ENCODE measurements at places on chromosomes 5 and 9.

GRCh38 chr9:107737987-107738743 is 248.6 kb upstream of the KLF4 start:
- no peak overlapping the region for H3K4me3 ChIP-seq
- H3K27ac ChIP-seq = peak overlapping the region; percentile 55

DNA sequence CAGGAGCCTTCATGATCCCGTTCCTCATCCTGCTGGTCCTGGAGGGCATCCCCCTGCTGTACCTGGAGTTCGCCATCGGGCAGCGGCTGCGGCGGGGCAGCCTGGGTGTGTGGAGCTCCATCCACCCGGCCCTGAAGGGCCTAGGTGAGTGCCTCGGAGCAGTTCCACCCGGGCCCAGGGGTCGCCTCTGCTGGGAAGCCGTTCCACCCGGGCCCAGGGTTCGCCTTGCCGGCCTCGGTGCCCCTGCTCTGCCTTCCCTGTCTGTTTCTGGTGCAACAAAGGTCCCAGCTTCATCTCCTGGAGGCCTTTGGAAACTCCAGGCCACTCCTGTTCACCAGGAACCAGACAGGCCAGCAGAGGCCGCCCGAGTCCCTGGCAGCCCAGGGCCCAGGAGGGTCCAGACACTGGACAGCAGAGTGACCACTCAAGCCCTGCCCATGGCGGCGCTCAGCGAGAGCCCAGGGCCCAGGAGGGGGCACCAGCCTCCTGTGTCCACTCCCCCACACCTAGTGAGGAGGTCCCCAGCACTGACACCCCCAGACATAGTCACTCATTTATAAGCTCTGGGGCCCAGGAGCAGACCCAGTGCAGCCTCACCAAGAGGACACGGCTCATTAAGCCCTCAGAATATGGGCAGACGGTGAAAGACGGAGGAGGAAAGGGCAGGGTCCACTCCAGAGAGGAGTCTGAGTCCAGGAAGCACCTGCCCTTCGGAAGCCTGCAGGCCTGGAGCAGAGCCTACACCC is 7.5 kb downstream of the SLC6A19 start:
- DNase-seq = peak; percentile 75
- no peak overlapping the region for H3K4me3 ChIP-seq
- peaks cover 3% of the 10 kb centered on the region for H3K36me3 ChIP-seq

GRCh38 chr9:137028263-137029057 is 423 bp upstream of the ABCA2 start:
- no peaks in the 10 kb centered on the region for H3K36me3 ChIP-seq
- H3K4me3 ChIP-seq = peak overlapping the region; percentile 20
- peak; percentile 88 for DNase-seq
- H3K27me3 ChIP-seq = no peaks in the 10 kb centered on the region

DNA sequence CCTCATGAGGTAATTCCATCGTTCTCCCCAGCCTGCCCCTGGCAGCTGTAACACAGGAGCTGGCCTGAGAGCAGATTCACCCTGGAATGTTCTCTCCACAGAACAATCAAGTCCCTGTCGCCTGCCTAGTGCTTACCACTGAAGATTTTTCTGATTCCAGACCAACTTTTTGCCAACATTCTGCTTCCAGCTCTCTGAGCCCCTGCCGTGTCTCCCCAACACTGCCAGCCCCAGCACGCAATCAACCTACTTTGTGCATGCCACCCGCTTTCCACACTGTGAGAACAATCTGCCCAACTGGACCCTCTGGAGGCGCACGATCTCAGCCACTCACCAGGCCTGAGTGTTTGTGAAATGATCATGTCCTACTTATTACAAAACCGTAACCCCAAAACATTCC is 62.6 kb downstream of the PSMB7 start:
- H3K27me3 ChIP-seq = no peaks in the 10 kb centered on the region
- peaks cover 38% of the 10 kb centered on the region for H3K36me3 ChIP-seq
- H3K4me3 ChIP-seq = no peak overlapping the region
- DNase-seq = no peak

DNA sequence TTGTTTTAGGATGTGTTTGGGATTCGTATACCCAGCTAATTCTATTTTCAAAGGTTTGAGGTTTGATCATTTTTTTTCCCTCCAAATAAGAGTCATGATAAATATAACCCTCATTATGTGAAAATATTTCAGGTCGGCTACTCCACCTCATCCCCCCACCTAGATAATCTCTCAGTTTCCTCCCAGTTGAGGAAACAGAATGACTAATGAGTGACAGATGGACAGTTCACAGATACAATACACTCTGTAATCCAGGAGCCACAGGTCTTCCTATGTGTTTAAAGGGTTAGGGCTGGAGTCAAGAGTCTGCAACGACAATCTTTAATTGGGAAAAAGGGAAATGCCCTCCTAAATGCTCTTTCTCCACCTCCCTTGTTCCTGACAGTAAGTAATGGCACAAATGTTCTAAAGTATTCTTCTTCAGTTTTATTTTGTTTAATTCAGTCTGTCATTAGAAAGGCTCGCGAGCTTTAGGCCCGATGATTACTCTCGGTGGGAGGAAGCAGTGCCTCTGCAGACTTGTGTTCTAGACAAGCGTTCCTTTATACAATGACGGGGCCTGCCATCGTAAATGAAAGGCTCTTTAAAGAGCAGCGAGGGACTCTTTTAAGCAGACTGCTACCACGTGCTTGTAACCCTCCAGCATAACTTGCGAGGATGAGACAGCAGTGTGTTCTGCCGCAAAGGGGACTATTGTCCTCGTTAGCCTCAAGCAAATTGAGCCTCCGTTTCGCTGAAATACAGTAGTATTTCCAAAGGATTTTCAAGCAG is 69.0 kb downstream of the MEF2C start:
- H3K27ac ChIP-seq = peak overlapping the region; percentile 34
- no peak for DNase-seq
- no peak overlapping the region for H3K4me3 ChIP-seq
- H3K4me1 ChIP-seq = no peaks in the 10 kb centered on the region
- no peaks in the 10 kb centered on the region for H3K36me3 ChIP-seq

All from small intestine (tissue), 16 donors.